NCI-H2171 (cell line): ENCODE measurements at places on chromosomes 11 and 22.

DNA sequence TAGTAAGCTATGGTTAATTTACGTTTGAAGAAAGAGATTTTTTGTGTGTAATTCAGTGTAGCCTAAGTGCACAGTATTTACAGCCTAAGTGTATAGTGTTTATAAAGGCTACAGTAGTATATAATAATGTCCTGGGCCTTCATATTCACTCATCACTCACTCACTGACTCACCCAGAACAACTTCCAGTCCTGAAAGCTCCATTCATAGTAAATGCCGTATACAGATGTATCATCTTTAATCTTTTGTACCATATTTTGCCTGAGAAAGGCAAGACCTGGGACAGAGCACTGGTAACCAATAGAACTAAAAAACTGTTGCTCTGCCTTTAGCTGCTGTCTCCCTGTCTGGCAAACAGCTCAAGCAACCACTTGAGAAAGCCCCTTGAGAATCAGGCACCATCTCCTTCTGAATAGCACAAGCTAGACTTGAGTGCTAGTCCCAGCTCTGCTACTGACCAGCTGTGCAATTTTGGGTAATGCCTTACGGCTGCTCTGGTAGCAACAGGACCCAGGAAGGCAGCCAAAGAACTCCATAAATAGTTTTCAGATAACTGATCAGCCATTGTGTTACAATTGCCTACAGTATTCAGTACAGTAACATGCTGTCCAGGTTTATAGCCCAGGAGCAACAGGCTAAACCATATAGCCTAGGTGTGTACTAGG is 131.3 kb downstream of the KCNC1 start:
- DNase-seq, result no peak

GRCh38 chr22:37276776-37277175 is 5.5 kb upstream of the CYTH4 start:
- DNase-seq, result no peak

- no peak for DNase-seq
Observed at GRCh38 chr11:64570341-64570740, 20.7 kb upstream of the SLC22A12 start.

- DNase-seq, result no peak
Observed at GRCh38 chr11:48081151-48082010, 101.0 kb downstream of the PTPRJ start.

- no peak for DNase-seq
Observed at GRCh38 chr11:118882491-118882890, 1.2 kb upstream of the CXCR5 start.

GRCh38 chr11:33187998-33188722 is 26.9 kb upstream of the CSTF3 start:
- DNase-seq, result no peak

DNA sequence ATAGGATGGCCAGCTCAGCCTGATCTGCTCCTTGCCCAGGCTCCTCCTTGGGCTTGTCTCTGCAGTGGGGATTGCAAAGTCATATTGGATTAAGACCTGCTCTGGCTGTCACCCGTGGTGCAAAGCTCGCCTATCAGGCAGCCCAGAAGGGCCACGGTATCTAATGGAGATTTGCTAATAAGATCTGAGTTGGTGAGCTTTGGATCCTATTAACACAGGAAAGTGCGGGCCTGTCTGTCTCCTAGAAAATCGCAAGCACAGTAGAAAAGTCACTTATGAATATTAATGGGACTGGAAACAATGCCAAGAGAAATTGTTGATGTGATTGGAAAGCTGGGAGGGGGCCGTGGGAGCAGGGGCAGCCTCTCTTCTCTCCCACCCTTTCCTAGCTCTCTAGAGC is 72.8 kb downstream of the CHST1 start:
- no peak for DNase-seq

GRCh38 chr11:95704865-95705264 is 84.7 kb downstream of the FAM76B start:
- DNase-seq, result no peak

GRCh38 chr11:68657021-68657780 is 27.1 kb upstream of the GAL start:
- DNase-seq, result no peak

GRCh38 chr11:122103321-122103720 is 12.7 kb downstream of the BLID start:
- no peak for DNase-seq

- no peak for DNase-seq
Observed at GRCh38 chr22:35839841-35840301, 122.2 kb downstream of the APOL5 start.

GRCh38 chr22:31490496-31490925 is 869 bp upstream of the EIF4ENIF1 start:
- DNase-seq, result peak; percentile 5

- no peak for DNase-seq
Observed at GRCh38 chr22:16608931-16609330, 16.3 kb upstream of the CCT8L2 start.

GRCh38 chr11:126329644-126330211 is 25.8 kb upstream of the ST3GAL4 start:
- DNase-seq, result no peak

DNA sequence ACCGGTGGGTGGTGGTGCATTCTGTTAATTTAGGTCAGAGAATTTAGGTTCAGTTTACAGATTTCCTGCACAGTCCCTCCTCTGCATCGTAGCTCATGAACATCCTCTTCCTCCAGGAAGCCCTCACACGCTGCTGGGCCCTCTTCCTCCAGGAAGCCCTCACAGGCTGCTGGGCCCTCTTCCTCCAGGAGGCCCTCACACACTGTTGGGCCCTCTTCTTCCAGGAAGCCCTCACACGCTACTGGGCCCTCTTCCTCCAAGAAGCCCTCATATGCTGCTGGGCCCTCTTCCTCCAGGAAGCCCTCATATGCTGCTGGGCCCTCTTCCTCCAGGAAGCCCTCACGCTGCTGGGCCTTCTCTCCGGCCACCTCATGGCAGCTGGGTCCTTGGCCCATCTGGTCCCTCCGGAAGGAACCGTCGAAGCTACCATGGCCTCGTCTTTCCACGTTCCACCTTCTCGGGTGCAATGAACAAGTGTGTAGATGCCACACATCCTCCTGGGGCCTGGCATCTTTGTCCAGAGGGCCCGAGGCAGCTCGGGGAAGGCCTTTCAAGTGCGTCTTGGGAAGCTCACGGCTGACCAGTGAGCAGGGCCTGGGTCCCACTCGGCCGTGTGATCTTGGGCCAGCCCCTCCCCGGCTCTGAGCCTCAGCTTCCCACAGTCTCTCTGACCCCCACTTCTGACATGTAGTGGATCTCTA is 58.9 kb upstream of the PPARA start:
- no peak for DNase-seq

- DNase-seq, result no peak
Observed at GRCh38 chr11:118281284-118281683, 17.2 kb upstream of the MPZL2 start.

GRCh38 chr22:37457093-37457893 is 28.9 kb downstream of the MFNG start:
- DNase-seq, result peak; percentile 53

DNA sequence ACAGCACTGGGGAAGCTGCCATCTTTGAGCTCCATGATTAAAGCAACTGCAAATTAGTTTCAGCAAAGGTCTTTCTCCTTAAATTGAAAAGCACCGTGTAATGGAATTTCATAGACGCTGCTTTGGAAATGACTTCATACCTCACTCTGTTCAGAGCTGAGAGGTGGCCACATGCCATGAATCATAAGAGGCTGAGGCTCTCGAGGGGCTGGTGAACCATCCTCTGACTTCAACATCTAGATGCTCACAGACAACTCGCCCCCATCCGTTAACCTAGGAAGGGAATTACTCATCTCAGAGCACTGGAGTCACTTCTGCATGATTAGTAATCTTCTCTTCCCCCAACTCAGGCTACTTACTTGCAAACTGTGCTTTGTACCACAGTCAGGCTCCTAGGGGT is 122.3 kb downstream of the RCN1 start:
- DNase-seq, result no peak

DNA sequence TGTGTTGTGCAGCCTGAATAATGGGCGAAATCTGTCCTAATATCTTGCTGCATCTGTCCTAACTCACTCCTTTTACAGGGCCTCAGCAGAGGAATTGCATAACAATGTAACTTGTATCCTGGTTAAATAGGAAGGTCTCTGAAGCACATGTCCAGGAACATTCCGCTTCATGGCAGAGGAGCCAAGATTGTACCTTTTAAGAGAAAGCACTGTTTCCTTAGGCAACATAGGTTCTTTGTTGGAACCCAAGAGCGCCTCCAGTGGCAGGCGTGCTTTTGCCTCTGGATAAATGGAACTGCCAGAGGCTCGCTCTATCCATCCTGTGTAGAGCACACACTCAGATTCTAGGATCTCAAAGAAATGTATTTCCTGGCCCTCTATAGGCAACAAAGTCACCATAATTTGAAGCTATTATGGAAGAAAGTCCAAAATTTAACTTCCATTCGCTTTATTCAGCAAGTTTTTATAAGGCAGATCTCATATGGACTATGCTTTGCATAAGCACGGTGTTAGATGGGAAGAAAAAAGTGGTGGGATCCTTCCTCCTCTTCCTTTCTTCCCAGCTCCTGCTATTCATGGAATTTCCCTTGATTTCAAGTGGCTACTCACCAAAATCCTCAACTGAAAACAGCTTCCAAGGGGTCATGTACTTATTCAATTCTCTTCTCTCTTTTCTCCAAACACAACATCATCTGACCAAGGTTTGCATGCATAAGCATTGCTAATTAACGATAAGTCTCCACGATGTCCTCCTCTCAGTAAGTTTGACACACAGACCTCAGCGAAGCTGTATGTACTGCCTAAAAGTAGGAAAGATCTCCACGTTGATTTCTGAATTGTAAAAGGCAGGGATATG is at the start of gene BLID:
TSS of gene BLID (minus strand) at position 692 of the 856 bp plus-strand sequence. CDS start at position 399, 293 bp downstream.
- DNase-seq, result no peak

- DNase-seq, result no peak
Observed at GRCh38 chr22:30301995-30302809, 12.9 kb upstream of the CASTOR1 start.

DNA sequence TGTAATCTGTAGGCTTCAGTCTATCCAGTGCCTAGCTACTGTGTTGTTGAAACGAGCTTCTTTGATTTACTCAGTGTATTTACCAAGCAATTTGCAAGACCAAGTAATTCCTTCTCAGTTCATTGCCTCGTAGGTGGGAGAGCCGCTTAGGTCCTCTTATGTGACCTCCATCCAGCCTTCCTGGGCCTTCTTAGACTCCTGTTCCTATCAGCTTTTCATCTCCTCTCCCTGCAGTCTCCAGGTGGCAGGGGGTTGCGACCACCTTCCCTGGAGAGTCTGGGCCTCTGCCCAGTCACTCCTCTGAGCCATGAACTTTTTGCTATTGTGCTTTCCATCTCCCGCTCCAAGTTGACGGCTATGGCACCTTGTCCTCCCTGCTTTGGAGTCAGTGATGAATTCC is 251.8 kb downstream of the KIRREL3 start:
- DNase-seq, result no peak

DNA sequence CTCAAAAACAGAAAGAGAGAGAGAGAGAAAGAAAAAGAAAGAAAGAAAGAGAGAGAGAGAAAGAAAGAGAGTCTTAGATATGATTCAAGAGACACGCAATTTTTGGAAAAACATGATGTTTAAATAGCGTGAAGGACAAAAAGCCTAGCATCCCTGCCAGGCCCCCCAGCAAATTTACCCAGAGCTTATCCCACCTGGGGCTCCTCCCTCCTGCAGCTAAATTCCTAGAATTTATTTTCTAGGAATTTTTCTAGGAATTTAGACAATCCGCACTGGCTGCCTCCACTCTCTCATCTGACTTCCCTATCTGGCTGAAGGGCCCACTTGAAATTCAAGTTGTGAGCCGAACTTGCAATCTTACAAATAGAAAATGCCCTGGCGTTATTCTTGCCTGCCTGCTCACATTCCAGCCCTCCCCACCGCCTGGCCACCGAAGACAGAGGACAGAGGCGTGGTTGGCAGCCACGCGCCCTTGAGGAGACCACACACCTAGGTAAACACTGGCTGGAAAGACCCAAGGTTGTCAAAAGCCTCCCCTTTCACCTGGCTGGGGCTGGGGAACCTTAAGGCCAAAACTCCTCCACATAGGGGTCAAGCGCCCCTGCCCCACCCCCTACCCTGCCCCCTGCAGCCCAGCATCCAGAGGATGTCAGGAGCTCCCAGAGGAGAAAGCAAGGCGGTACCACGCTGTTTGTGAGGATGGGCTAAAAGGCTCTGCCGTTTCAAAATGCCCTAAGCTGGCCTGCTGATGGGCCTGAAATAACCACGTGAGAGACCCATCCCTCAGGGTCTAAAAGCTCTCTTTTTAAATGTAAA is 42.2 kb downstream of the AHNAK start:
- DNase-seq, result no peak

- no peak for DNase-seq
Observed at GRCh38 chr11:74932169-74932568, 16.7 kb downstream of the XRRA1 start.
